ENCODE measurements at places on chromosomes 12 and 14. TPM values are rescaled to one million over a fixed set of nuclear protein-coding genes. Genes with fewer than 3 reads are reported as not detected.

The EDDM3A gene
- not detected for total RNA-seq

The ADAM20 gene
- total RNA-seq, result 0.28 TPM

The LIN7A gene
- total RNA-seq, result not detected

The METTL17 gene
- 82.0 TPM for total RNA-seq

The CEBPE gene
- total RNA-seq, result 0.83 TPM

The BRMS1L gene
- total RNA-seq, result 3.2 TPM

The MYF5 gene
- total RNA-seq, result not detected

The ANKRD33 gene
- total RNA-seq, result not detected

The LRP1-AS gene
- total RNA-seq, result not detected

The TIGAR gene
- total RNA-seq, result 11.8 TPM

The VRTN gene
- total RNA-seq, result not detected

The KCNK10 gene
- not detected for total RNA-seq

The TSHR gene
- 0.70 TPM for total RNA-seq

The NUP107 gene
- 85.4 TPM for total RNA-seq

The RTN1 gene
- not detected for total RNA-seq

The SMCO2 gene
- 0.60 TPM for total RNA-seq

The GDF11 gene
- total RNA-seq, result 7.9 TPM

The KCNMB4 gene
- total RNA-seq, result 0.23 TPM

The ABCB9 gene
- total RNA-seq, result 3.2 TPM

The GLT1D1 gene
- not detected for total RNA-seq

The LALBA gene
- total RNA-seq, result not detected

The GIT2 gene
- total RNA-seq, result 107 TPM

The GLS2 gene
- 1.3 TPM for total RNA-seq

The ZDHHC22 gene
- total RNA-seq, result not detected

The GALNT8 gene
- 2.0 TPM for total RNA-seq

The RAPGEF3 gene
- 1.6 TPM for total RNA-seq

The HCAR3 gene
- total RNA-seq, result not detected

The B4GALNT1 gene
- total RNA-seq, result 1.8 TPM

The CTSG gene
- total RNA-seq, result 1.1 TPM

Measured in activated CD4-positive, alpha-beta memory T cell treated with anti-CD3 and anti-CD28 coated beads, Interleukin-2, amount 10 ng/mL, durations not matched to agents 7 days and 5 days (primary cell).